Fibroblast of skin of scalp (primary cell): ENCODE measurements at places on chromosomes 3 and 15.

- peak; percentile 23 for DNase-seq
Measured at GRCh38 chr3:103052236-103052830, 617.5 kb downstream of the ZPLD1 start.

DNA sequence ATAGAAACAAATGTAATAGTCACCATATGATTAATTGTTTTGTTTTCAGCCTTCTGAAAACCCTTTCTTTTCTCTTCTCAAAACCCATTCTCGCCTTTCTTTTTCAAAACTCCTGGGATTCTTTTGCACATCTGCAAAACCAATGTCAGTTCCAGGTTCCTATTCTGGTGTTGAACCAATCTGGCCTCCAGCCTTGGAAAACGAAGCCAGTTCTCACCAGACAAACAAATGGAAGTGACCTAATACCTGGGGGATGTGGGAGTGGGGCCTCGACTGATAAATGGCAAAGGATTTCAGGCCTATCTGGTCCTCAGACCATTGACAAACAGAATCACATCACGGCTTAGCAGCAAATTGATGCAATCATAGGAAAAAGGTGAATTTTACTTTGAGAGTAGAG is 73.0 kb downstream of the COL8A1 start:
- DNase-seq, result no peak

DNA sequence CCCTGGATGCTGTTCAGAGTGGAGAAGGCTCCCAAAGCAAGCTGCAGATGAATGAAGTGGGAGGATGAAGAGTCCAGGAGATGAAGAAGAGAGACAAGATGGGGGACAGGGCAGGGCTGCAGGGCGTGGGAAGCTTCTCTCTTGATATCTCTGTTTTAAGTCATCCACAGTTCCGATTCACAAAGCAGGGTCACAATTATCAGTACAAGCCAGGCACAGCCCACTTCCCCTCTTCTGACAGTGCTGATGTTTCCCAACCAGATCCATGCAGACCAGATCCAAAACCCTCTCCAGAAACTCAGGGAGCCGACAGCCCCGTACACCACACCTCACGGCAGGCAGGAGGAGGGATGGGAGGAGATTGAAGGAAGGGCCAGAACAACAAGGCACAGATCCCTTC is 31.1 kb downstream of the NTRK3 start:
- DNase-seq, result no peak

- no peak for DNase-seq
Measured at GRCh38 chr3:7737263-7737662, 764.4 kb upstream of the LMCD1 start.

GRCh38 chr15:92634060-92634459 is 21.5 kb downstream of the FAM174B start:
- no peak for DNase-seq

- DNase-seq, result no peak
Measured at GRCh38 chr15:79948095-79948695, 22.8 kb downstream of the BCL2A1 start.

- no peak for DNase-seq
Measured at GRCh38 chr3:40864915-40865314, 334.4 kb upstream of the CTNNB1 start.
